ENCODE measurements at places on chromosomes 16 and 17.

GRCh38 chr16:85878875-85879274, 20.1 kb upstream of the IRF8 start:
- DNase-seq: no peak

- no peak for DNase-seq
Measured at GRCh38 chr16:86073103-86073625, 174.2 kb downstream of the IRF8 start.

DNA sequence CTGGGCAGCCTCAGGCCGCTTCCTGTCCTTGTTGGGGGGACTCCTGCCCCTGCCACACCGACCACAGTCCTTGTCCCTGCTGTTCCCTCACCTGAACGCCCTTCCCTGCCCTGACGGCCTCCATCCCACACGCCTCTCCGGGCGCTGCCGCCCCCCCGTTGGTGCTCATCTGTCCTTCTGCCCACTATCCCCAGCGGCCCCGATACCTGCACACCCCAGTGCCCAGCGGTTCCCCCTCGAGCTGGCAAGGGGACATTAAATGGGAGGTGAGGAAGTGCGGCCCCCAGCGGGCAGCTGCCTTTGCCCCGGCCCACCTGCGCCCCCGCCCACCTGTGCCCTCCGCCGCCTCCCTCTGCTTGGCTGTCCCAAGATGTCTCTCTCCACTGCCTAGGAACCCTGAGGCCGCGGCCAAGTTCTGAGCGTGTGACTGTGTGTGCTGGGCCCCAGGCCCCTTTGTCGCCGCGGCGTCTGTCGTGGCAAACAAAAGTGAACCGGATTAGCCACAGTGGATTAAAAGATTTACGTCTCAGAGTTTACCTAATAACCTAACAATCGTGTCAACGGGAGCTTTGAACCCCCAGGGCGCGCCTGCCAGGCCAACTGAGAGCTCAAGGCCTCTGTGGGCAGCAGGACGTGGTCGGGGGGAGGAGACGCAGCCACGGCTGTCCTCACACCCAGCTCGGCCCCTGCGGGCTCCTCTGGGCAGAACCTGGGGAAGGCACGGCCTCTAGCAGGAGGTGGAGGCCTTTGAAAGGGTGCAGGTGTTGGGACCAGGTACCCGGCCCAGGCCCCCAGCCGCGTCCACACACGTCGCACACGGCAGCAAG, 7.6 kb upstream of the AXIN1 start:
- no peak for DNase-seq

GRCh38 chr16:22071331-22071910, 20.9 kb upstream of the VWA3A start:
- no peak for DNase-seq

DNA sequence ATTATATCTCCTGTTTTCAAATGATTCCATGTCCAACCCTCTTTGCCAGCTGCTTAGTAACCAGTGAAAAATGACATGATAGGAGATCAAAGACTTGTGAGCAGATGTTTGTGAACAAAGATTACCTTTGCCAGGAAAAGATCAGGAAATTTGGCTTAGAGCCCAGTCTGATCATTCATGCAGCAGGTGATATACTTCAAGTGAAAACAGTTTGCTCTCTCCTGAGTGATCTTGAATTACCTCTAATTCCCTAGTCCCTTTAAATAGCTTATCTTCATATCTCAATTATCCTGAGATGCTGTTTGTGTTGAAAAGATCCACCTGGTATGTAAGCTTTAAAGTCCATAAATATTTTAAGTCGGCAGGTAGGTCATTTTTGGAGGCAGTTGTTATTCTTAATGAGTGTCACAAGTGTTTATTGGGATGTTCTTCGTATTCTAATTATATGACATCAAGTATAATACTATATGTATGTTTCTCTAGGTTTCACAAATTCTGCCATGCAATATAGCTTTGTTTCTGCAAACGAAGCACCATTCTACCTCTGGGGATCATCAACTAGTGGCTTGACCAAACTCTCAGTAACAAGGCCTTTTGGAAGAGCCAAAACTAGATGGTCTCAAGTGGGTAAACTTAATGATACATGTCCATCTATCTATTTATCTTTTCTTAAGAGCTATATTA, 13.2 kb upstream of the VPS35L start:
- no peak for DNase-seq

- DNase-seq: no peak
Measured at GRCh38 chr16:86608301-86608747, 30.0 kb downstream of the FOXL1 start.

GRCh38 chr16:30875871-30876801, 17.7 kb downstream of the BCL7C start:
- DNase-seq: no peak

- DNase-seq: no peak
Measured at GRCh38 chr17:69695646-69696045, 281.1 kb downstream of the MAP2K6 start.

- DNase-seq: no peak
Measured at GRCh38 chr17:61565213-61565612, 25.8 kb downstream of the NACA2 start.

DNA sequence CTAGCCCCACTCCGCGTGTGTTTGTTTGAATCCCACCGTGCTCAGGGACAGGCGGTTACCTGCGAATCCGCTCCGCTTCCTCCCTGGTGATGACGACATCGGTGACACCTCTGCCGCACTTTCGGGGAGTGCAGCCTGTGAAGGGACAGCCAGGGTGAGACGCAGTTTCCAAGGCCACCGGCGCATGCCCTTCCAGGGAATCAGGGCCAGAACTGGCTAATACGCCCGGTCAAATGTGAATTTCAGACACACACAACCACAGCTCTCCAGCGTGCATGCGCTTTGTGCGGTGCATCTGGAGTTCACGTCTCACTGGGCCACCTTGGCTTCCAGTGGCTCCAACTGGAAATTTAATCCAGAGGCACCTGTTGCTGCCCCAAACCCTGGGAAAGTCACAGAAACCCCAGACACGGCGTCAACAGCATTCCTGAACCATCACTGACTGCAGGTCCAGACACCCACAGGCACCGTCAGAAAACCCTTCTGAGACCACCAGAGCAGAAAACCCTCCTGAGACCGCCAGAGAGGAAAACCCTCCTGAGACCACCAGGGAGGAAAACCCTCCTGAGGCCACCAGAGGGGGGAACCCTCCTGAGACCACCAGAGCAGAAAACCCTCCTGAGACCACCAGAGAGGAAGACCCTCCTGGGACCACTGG, 6.6 kb upstream of the HEXD start:
- no peak for DNase-seq

- DNase-seq: no peak
Measured at GRCh38 chr17:59764292-59764741, 56.9 kb downstream of the VMP1 start.

DNA sequence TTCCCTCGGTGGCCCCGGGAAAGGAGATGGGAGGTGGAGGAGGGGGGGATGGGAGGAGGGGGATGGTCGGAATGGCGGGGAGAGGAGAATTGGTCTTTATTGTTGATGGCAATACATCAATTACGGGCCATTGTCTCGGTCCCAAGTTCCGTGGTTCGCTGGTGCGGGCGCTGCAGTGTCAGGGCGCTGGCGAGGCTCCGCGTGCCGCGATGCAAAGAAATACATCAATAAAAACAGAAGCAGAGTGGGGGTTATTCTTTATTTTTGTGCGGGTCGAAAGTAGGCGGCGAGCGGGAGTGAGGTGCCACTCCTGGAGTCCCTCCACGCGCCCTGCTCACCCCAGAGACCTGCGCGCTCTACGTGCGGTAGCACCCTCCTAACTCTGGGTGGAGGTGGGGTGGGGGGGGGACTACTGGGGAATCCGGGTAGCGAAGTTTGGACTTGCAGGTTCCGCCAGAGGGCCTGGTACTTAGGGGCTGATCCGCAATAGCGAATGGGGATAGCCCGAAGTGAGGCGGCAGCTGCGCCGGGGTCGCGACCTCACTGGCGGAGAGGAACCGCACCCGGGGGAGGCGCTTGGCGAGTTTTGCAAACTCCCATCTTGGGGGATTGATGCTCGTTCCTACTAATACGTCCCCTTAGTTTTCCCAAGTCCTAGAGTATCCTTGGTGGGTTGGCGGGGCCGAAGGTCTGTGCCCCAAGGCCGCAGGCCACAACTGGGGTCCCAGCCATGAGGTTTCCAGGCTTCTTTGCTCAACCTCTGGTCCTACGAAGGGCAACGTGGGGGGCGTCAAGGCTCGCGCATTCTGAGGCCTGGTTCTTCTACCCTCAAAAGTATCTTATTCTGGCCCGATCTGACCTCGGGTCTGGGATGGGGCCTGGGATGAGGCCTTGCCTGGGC, 3.5 kb upstream of the SALL1 start:
- no peak for DNase-seq

DNA sequence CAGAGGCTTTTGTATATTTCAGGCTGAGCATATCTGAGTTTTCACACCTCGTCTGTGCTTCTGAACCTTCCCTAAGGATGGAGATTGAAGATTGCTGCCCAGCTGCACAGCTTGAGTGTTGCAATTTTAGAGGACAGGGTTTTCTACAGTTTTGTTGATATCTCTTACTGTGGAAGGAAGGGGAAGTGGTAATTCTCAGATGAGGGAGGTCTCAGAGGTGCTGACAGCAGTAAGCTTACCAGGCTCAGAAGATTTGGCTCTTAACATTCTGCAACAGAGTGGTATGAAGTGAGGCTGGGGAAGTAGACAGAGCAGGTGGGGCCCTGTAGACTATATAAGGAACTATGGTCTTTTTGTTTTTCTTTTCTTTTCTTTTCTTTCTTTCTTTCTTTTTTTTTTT, 45.8 kb upstream of the ARHGAP17 start:
- no peak for DNase-seq

GRCh38 chr16:81455006-81455405, 10.4 kb downstream of the CMIP start:
- DNase-seq: no peak

DNA sequence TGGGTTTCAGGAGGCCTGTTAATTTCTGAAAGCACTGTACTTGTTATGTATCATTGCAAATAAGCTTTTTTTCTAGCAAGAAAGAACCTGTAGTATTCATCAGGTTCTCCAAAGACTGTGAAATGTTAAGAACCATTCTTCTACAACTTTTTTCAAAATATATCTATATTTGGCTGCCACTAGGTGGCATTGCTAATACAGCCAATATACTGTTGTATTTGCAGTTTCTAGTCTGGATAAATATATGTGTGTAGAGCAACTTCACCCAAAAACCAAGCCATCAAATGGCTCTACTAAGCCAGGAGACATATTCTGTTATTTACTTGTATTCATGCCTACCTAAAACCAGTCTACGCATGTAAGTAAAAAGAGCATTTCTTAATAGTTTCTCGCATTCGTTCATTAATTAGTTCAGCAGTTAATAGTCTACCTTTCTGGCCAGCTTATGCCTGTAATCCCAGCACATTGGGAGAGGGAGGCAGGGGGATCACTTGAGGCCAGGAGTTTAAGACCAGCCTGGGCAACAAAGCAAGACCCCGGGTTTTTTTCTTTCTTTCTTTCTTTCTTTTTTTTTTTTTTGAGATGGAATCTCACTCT, 39.5 kb downstream of the VMP1 start:
- peak; percentile 11 for DNase-seq

DNA sequence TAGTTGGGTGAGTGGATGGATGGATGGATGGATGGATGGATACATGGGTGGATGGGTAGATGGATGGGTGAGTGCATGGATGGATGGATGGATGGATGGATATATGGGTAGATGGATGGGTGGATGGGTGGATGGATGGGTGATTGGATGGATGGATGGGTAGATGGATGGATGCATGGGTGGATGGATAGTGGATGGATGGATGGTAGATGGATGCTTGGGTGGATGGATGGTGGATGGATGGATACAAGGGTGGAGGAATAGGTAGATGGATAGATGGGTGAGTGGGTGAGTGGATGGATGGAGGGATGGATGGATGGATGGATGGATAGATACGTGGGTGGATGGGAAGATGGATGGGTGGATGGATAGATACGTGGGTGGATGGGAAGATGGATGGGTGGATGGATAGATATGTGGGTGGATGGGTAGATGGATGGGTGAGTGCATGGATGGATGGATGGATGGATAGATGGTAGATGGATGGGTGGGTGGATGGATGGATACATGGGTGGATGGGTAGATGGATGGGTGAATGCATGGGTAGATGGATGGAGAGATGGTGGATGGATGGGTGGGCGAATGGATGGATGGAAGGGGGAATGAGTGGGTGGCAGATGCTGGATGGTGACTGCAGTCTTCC, 19.0 kb downstream of the ZNF469 start:
- no peak for DNase-seq

GRCh38 chr16:59878479-59878878, 1144.4 kb upstream of the GOT2 start:
- DNase-seq: no peak

- DNase-seq: peak; percentile 21
Measured at GRCh38 chr17:20095336-20096080, 86.3 kb downstream of the SPECC1 start.

Data from HuH-7.5 (cell line).